ENCODE measurements at places on chromosomes 7 and 10.

- DNase-seq, result no peak
Observed at GRCh38 chr7:69708857-69709256, 110.6 kb downstream of the AUTS2 start.

GRCh38 chr7:107394831-107395230, 75.0 kb upstream of the GPR22 start:
- DNase-seq, result no peak

DNA sequence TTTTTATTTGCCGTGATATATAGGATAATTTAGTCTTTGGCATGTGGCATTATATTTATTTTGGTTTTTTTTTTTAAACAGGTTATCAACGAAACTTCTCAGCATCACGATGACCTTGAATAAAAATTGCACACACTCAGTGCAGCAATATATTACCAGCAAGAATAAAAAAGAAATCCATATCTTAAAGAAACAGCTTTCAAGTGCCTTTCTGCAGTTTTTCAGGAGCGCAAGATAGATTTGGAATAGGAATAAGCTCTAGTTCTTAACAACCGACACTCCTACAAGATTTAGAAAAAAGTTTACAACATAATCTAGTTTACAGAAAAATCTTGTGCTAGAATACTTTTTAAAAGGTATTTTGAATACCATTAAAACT, 9.1 kb downstream of the VIM start:
- no peak for DNase-seq

DNA sequence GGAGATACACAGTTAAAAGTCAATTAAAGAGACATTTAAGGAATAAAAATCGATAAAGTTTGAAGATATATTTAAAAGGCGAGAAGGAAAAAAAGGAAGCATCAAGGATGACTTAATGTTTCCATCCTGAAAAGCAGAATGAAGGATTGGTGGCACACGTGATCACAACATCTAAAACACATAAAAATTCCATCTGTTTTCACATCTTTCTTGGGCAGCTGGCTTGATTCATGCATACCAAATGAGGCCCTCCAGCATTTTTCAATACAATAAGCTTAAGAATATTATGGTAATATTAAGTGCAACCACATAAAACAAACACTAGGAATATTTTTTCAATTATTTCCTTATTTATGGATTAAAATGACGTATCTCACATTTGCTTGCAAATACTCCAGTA, 112.6 kb downstream of the TPK1 start:
- DNase-seq, result no peak

DNA sequence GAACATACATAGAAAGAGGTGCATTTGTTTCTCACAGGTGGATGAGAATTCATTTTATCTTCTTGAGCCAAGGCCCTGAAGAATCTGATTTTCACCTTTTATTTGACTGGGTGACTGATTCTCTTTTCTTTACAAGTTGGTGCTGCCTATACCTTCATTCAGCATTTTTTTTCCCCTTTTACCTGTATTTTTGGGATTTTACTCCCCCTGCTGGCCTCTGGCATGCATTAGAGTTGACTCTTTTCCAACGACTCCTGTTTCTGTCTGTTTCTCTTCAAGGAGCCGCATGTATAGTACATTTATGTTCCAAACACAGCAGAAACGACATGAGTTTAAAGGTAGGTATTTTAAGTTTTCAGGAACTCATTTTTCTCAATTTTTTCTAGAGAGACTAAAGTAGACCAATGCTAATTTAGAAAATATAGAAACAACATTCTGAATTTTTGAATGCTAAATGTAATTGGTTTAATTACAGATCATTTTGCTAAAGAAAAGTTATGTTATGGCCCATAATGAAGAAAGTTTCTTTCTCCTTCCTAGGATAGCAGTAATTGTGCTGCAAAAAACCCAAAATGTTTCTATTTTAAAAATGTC, 149.8 kb upstream of the HDAC9 start:
- no peak for DNase-seq

DNA sequence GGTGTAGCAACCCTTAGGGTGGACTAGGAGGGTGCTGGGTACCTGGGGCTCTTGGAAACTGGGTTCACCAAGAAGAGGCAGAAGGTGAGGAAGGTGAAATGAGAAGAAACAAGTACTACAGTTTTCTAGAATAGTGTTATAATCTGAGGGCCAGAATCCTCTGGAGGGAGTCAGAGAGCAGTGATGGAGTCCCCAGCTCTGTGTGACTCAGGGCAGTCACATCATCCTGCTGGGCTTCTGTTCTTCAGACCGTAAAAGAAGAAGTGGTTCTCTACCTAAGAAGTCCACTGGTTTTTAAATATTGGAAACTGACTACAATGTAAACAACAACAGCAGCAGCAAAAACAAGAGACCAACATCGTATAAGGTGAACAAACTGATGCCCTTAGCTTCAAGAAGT, 197.3 kb downstream of the PRPF18 start:
- no peak for DNase-seq

- no peak for DNase-seq
Observed at GRCh38 chr10:95400787-95401186, 110.0 kb upstream of the PDLIM1 start.

DNA sequence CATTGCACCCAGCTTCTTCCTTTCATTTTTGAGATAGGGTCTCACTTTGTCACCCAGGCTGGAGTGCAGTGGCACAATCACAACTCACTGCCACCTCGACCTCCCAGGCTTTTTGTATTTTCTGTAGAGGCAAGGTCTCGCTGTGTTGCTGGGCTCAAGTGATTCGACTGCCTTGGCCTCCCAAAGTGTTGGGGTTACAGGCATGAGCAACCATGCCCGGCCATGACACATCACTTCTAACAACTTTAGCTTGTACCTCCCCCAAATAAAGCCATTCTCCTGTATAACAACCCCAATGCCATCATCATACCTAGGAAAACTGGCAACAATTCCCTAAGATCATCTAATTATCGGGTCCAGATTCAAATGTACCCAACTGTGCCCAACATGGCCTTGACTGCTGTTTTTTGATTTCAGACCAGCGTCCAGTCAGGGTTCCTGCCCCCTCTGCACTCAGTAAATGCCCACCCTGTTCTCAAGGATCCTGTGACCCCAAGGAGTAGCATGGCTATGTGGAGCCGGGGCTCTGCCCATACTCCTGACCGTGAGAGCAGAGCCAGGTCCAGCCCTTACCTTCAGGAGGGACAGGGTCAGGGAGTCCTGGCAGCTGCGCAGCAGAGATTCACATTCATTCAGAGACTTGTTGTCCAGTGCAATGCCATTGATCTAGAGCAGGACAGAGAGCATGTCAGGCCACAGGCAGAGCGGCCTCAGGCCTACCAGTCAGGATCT, 102.6 kb downstream of the DLG5 start:
- no peak for DNase-seq

DNA sequence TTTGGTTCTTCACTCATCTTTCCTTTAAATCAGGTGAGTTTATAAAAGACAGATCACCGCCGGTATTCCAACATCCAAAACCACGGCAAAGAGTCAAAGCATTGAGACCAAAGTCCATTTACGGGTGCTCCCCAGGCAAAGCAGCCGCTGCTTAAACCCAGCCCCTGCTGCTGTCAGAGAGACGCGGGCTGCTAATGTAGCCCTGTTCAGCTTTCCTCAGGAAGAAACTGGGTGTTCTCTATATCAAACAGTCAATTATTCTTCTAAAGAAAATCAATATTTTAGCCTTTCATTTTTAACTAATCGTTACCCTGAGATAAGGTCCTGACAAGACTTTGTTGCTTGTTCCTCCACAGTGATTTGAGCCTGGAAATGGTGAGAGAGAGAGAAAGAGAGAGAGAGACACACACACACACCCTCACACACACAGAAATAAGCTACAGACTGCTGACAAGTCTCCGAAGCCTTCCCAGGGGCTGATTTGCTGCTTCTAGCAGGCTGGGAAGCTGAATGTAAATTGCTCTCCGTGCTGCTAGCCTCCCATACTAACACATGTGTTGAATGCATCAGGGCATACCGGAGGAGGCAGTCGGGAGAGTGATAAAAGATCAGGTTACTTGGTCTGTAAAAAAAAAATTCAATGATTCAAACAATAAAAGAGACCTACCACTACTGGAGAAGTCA, 183.0 kb upstream of the ANK3 start:
- DNase-seq, result no peak

DNA sequence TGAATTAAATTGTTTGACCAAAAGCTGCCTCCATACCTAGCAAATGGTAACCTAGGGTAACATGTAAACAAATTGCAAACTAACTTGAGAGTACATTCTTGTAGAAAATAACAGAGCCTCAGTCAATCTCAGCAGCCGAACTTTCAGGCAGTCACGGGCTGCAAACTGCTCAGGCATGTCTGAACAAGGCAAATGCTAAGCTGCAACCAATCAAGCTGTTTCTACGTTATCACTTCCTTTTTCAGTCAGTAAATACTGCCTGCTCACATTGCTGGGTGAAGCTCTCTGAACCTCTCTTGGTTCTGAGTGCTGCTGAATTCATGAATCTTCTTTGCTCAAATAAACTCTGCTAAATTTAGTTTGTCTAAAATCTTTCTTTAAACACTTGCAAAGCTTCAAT, 1212.4 kb downstream of the SORCS1 start:
- no peak for DNase-seq

DNA sequence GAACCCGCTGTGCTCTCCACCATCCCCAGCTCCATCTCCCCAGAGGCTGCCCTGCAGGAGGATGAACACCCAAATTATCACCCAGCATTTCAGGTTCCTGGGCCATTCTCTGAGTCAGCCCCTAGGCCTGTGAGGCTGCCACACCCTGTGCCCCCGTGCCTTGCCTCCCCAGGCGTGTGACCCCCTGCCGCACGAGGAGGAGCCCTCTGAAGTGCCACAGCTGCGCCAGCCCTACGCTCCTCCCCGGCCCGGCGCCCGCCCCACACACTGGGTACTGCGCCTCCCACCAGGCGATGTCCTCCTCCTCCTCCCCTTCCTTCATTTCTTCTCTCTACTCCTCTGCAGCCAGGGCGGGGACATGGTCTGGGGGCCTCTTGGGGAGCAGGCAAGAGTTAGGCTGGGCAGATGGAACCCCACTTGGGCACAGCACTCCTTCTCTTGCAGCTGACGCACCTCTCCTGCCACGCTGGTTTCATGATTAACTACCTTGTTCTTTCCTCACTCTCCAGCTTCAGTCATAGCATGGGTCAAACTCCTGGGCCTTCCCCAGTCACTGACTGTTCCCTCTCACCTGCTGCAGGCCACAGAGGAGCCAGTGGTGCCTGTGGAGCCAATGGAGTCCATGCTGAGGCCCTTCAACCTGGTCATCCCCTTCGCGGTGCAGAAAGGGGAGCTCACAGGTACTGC, 12.7 kb upstream of the ATP6V1F start:
- DNase-seq, result no peak

DNA sequence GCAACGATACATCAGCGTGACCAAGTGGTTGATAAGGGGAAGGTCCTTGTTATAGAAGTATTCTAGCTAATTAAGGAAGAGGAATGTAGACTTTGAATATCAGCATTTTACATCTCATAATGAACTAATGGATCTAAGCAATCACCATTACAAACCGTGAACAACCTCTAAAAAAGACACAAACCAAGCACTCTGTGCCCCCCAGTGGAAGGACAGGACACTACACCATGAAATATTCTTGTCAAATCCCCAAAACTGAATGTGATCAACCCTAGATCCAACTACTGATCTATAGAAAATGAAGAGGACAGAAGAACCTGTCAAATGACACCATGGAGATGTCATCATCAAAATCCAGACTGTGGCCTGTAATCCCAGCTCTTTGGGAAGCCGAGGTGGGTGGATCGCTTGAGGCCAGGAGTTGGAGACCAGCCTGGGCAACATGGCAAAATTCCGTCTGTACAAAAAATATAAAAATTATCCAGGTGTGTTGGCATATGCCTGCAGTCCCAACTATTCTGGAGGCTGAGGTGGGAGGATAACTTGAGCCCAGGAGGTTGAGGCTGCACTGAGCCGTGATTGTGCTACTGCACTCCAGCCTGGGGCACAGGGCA, 111.3 kb upstream of the CARD11 start:
- no peak for DNase-seq

- no peak for DNase-seq
Observed at GRCh38 chr7:412313-412710, 107.3 kb downstream of the PDGFA start.
